ENCODE measurements at places on chromosomes 6 and 20. TPM values are rescaled to one million over a fixed set of nuclear protein-coding genes. Genes with fewer than 3 reads are reported as not detected.

Gene SLCO4A1
- 48.3 TPM for total RNA-seq

Gene PRL
- not detected for total RNA-seq

Gene HTR1B
- total RNA-seq: 0.43 TPM

Gene EFCAB8
- not detected for total RNA-seq

Gene RAD21L1
- 1.2 TPM for total RNA-seq

Gene PBOV1
- not detected for total RNA-seq

Gene SEMG1
- not detected for total RNA-seq

Gene MYBL2
- total RNA-seq: 77.0 TPM

Gene LY6G6D
- not detected for total RNA-seq

Gene FILIP1
- total RNA-seq: 0.07 TPM

Gene GSTA4
- 12.1 TPM for total RNA-seq

Gene TBXT
- not detected for total RNA-seq

Gene LPIN3
- total RNA-seq: 17.8 TPM

Gene ME1
- 13.3 TPM for total RNA-seq

Gene RIPOR2
- total RNA-seq: under 0.01 TPM

Gene LY86
- not detected for total RNA-seq

Gene FAM83C
- not detected for total RNA-seq

Gene GPR6
- total RNA-seq: not detected

Measured in epithelial cell of proximal tubule (primary cell).